ENCODE measurements at places on chromosomes 5 and 9.
A peak's percentile ranks its signal among the peaks of the same experiment; 100 is the strongest.

- DNase-seq: no peak
Measured at GRCh38 chr9:133306242-133307204, 29.5 kb downstream of the SURF6 start.

GRCh38 chr5:91166059-91166807 lies 216.9 kb downstream of the ARRDC3 start:
- DNase-seq: peak; percentile 65

DNA sequence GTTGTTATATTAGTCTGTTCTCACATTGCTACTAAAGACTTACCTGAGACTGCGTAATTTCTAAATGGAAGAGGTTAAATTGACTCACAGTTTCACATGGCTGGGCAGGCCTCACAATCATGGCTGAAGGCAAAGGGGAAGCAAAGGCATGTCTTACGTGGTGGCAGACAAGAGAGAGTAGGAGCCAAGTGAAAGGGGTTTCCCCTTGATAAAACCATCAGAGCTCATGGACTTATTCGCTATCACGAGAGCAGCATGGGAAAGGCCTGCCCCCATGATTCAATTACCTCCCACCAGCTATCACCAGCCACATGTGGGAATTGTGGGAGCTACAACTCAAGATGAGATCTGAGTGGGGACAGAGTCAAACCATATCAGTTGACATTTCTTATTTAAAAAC lies 374.5 kb upstream of the RORB start:
- DNase-seq: no peak

DNA sequence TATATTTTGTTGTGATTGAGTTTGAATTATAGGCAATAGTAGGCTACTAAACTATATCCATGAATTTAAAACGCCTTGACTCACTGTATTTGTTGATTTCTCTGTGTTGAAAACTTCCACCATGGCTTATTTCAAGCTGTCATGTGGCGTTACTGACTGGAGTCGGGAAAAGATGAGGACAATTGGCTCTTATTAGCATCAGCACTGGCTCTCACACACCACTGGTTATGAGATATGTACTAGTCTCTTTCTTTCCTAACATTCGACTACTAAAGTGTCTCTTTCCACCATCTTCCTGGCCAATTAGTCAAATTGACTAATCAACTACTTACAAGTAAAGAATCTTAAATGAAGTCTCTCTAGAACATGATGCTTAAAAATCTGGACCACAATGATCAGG lies 9.1 kb upstream of the DAB2 start:
- no peak for DNase-seq

- DNase-seq: peak; percentile 27
Measured at GRCh38 chr9:121153642-121154041, 48.0 kb downstream of the RAB14 start.

- no peak for DNase-seq
Measured at GRCh38 chr5:60830581-60831127, 13.4 kb downstream of the ELOVL7 start.

- peak; percentile 6 for DNase-seq
Measured at GRCh38 chr9:137552022-137552768, 516 bp downstream of the MRPL41 start.

DNA sequence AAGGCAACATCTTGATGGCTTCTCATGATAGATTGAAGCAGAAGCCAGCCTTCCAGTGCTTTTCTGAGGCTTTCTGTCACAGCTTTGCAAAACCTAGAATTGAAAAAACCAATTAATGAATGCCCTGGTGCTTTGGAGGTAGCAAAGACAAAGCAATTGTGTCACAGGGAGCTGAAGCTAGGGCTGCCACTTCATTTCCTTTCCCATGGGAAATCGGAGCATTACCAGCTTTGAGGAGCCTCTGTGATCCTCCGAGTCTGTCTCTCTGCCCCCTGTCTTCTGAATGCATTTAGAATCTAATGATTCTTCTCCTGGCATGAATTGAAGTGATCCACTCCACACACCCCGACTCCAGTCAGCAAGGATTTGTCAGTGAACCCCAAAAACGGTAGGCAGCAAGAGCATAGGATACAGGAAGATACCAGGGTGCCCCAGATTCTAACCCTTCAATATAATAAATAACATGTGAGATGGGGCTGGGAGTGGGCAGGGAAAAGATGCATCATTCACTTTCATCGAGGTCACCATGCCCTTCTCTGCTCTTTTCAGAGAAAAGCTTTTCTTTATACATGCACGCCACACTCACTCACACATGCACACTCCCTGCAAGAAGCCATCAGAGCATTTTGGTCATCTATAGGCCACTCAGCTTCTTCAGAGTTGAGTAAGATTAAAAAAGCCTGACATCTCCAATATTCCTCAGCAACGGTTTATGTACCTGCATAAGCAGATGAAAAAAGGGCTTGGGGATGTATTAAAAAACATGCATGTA lies 247.7 kb upstream of the ZNF462 start:
- no peak for DNase-seq

DNA sequence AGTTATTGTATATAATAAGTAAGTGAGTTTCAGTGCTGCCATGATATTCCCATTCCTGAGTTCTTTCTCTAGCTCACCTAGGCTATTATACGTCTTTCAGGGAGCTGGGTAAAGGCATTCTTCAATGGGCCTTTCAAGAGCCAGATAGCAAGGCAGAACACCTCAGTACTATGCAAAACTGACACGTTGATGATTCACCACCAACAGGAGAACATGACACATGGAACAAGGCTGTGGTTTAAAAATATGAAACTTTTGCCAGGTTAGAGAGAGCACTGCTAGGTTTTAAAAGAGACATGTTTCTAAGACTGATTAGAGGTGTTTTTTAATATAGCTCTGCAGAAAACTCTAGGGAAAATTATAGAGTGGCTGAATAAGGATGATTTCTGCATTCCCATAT lies 95.9 kb downstream of the UGCG start:
- peak; percentile 91 for DNase-seq

GRCh38 chr9:113603048-113603375 lies 139.5 kb downstream of the RGS3 start:
- DNase-seq: no peak

Measured in NCI-H226 (cell line).